Smooth muscle cell of the pulmonary artery (primary cell): ENCODE measurements at places on chromosomes 13 and 19. TPM values are rescaled to one million over a fixed set of nuclear protein-coding genes. Genes with fewer than 3 reads are reported as not detected.

HIPK4 gene
- 0.13 and 0.17 TPM in 2 replicates for total RNA-seq

PSG11 gene
- total RNA-seq: not detected in 2 replicates

LRRC25 gene
- 0.07 TPM in 2 replicates for total RNA-seq

TPTE2 gene
- not detected in 2 replicates for total RNA-seq

GIPR gene
- total RNA-seq: 0.43 and 0.52 TPM in 2 replicates

ZNF610 gene
- total RNA-seq: 3.5 and 4.8 TPM in 2 replicates

ITPKC gene
- 13.0 and 16.6 TPM in 2 replicates for total RNA-seq

PSG7 gene
- total RNA-seq: 0.30 TPM in 1 of 2 replicates, not detected in the other

PGLYRP1 gene
- not detected in 2 replicates for total RNA-seq

AXL gene
- 378 and 448 TPM in 2 replicates for total RNA-seq

COL5A3 gene
- total RNA-seq: 8.6 and 138 TPM in 2 replicates

U2AF2 gene
- 103 and 111 TPM in 2 replicates for total RNA-seq

KCTD4 gene
- 0.20 and 0.66 TPM in 2 replicates for total RNA-seq

CHST8 gene
- total RNA-seq: not detected in 2 replicates

PLPP2 gene
- 1.9 and 2.2 TPM in 2 replicates for total RNA-seq

SHISA7 gene
- total RNA-seq: not detected in 2 replicates

WASF3 gene
- total RNA-seq: 17.1 and 17.8 TPM in 2 replicates

SELENOV gene
- total RNA-seq: not detected in 2 replicates

ZSCAN18 gene
- total RNA-seq: 55.8 and 67.1 TPM in 2 replicates

LHFPL6 gene
- 55.8 and 121 TPM in 2 replicates for total RNA-seq

SLC25A41 gene
- total RNA-seq: 0.07 TPM in 1 of 2 replicates, not detected in the other

DMKN gene
- total RNA-seq: 2.1 and 3.6 TPM in 2 replicates

ELANE gene
- 0.13 TPM in 1 of 2 replicates, not detected in the other for total RNA-seq

ONECUT3 gene
- total RNA-seq: not detected in 2 replicates

ABCC4 gene
- total RNA-seq: 10.2 and 16.4 TPM in 2 replicates

S1PR4 gene
- total RNA-seq: not detected in 2 replicates

KLF12 gene
- total RNA-seq: 12.3 and 25.4 TPM in 2 replicates

PEPD gene
- total RNA-seq: 43.3 and 67.3 TPM in 2 replicates
